ENCODE measurements at places on chromosomes 7 and 10. TPM values are rescaled to one million over a fixed set of nuclear protein-coding genes. Genes with fewer than 3 reads are reported as not detected.

LRRN3 gene
- not detected for polyA plus RNA-seq

UPK3B gene
- 2.2 TPM for polyA plus RNA-seq

AKR1C4 gene
- 2.2 TPM for polyA plus RNA-seq

UCN3 gene
- 5.8 TPM for polyA plus RNA-seq

TMEM273 gene
- polyA plus RNA-seq: 3.8 TPM

ZPBP gene
- polyA plus RNA-seq: not detected

CRTAC1 gene
- polyA plus RNA-seq: 0.75 TPM

HKDC1 gene
- 72.2 TPM for polyA plus RNA-seq

PIK3CG gene
- polyA plus RNA-seq: 2.3 TPM

ZNF212 gene
- 17.3 TPM for polyA plus RNA-seq

DNA sequence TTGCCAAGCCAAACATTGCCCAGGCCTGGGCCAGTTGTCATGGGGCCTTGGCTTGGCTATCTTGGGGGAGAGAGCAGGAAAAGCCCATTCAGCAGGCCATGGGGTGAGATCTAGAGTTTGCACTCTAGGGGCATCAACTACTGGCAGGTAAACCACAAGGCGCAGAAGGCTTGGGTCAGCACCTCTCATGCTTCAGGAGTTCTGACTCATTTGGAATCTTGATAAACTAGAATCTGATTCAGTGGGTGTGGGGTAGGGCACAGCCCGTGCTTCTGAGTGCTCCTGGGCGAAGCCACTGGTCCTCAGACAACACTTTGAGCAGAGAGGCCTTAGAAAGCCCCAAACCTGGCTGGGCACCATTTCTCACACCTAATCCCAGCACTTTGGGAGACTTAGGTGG, 81.1 kb downstream of the RGS10 start:
- DNase-seq: no peak

DNA sequence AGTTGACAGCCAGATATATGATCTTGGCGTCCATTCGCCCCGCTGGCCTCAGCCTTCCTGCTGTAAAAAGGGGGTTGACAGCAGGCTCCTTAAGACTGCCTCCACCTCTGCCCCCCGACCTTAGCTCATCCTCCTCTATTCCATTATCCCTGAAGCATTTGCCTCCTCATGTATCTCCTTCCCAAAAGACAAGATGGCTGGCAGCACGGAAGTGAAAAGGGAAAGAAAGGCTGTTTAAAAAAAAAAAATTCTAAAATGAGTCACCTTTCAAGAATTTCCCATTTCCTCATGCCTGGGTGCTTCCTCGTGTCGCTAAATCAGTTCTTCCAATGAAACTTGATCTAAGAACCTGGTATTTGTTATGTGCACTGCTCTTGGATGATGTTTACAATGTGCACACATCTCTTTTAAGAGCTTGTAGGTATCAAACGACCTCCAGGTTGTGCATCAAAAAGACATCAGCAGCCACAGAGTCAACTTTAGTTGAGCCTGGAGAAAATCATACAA, 1.7 kb downstream of the SCRN1 start:
- no peak for DNase-seq

GRCh38 chr10:13880760-13881159, 294.0 kb downstream of the PRPF18 start:
- no peak for DNase-seq

DNA sequence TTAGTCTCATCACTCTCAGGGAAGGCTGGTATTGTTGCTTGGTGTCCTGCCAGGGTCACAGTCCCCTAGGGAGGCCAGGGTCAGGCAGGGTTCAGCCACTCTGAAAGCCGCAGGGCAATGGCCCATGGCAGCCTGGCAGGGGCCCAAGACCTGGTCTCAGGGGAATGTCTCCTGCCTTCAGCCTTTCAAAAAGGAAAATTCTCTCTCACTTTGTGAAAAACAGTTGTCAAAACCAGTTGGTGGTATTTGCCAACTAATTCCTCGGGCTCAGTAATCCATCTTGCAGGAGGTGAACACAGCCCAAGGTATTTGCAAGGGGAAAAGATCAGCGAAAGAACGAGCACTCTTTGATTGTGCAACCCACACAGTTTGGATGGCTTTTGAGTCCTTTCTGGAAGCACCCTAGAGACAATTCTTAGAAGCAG, 101.5 kb downstream of the JCAD start:
- DNase-seq: no peak

- no peak for DNase-seq
Observed at GRCh38 chr7:156533420-156533819, 107.2 kb upstream of the RNF32 start.

DNA sequence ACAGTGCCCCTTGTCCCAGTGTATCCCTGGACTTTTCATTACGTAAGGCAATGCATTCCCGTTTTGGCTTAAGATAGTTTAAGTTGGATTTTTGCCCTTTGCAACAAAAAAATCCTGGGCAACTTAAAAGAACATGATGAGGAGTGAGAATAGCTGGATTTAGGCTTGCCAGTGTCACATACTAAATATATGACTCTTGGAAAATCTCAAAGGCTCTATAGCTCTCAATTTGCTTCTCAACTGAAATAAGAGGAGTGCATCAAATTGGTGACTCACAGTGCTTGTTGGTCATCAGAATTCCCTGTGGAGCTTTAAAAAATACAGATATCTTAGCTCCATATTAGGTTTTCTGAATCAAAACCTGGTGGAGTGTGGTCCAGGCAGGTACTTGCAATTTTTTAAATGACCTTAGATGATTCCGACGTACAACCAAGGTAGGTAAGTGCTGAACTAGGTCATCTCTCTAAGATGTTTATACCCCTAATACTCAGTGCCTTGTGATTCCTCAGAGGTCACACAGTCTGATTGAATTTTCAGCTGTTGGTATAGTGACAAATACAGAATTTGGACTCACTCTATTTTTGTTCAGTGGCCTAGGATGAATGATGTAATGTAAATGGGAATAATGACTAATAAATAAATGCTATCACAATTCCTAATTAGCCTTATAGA, 33.9 kb upstream of the ORC5 start:
- DNase-seq: no peak

DNA sequence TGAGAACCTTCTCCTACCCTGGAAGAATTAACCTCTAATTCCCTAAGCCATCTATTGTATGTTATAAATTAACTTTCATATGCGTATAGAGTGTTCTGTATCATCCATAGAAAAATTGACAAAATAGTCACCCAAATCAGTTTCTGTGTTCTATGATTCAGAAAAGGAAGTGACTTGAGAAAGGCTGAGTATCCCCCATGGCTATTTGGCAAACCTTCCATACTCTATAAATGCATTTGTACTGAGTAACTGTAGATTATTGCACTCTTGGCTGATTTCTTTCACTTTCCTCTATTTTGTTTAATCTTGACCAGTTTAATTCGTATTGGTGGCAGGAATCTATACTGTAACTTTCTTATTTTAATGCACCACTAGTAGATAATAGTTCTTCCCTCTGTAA, 182.2 kb downstream of the HTR7 start:
- no peak for DNase-seq

DNA sequence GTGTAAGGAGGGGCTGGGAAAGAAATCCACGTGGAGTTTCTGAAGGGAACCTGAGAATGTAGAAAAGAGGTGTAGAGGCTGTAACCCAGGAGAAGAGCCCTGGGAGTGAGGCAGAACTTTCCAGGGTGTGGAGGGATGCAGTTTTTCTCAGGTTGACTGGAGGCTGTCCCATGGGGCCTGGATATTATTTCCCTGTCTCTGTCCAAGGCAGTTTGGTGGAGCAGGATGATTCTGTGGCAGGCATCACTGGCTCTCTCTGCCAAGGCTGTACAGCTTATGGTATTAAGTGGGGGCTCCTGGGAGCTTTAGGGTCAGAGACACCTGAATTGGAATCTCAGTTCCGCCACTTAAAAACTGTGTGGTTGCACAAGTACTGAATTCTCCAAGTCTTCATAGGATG, 81.6 kb downstream of the CHN2 start:
- no peak for DNase-seq

DNA sequence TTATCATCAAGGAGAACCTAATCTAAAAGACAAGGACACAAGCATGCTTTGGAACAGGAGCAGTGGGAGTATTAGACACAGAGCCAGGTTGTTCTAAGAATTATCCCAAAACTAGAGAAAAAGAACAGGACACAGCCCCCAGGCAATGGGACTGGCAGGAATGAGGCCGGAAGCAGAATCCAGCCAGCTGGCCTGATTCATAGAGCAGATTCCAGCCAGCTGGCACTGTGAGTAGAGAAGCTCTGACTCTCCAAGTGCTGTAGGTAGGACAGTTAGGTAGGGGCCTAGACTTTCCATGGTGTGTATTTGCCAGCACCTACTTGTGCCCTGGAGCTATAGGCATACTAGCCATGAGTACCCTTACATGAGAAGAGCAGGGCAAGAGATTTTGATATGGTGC, 13.3 kb upstream of the RAB18 start:
- no peak for DNase-seq

GRCh38 chr7:54360075-54360840, 181.9 kb upstream of the VSTM2A start:
- DNase-seq: no peak

DNA sequence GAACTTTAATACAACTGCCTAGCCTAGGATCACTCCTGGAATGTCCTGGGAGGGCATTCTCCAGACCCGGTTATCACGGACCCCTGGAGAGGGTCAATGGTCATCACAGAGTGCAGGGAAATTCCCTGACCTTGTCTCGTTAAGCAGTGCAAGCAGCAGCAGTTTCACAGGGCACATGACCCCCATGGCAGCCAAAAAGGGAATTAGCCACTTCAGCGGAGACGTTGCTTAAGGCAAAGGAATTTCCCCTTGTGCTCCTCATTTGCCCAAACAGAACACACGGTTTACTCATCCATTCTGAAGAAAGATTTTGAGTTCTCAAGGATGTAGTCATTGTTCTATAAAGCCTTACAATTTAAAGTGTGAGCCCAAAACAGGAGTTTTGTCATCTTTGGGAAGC, 260.3 kb downstream of the SNX13 start:
- no peak for DNase-seq

DNA sequence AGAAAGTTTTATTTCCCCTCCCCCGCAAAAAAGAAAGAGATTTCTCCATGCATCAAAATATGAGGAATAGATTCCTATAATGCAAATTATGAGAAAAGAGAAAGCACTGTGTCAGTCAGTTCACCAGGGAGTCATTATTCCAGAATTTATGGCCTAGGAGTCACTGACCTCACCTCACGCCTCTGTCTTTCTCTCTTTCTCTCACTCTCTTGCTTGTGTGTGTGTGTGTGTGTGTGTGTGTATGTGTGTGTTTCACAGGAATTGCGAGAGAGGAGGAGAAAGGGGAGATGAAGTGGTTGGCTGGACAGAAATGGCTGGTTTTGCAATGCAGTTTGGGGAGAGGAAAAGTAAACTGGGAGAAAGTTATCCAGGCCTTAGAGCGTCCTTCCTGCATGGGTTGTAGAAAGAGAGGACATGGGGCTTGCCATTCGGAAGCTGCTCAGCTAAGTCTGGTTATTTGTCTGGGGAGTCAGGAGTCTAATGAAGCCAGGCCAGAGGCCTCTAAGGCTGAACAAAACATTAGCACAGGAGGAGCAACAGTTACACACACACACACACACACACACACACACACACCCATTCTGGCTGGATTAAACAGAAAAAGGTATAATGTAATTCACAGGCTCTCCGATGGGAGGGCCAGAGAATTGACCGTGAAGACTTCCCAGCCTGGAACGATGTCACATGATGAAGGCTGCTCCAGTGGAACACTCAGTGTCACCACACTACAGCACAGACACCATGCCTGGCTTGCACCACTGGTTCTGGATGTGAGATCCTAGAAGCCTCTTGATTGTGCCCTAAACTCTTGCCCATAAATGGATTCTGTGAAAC, 12.8 kb upstream of the FFAR4 start:
- peak; percentile 32 for DNase-seq

DNA sequence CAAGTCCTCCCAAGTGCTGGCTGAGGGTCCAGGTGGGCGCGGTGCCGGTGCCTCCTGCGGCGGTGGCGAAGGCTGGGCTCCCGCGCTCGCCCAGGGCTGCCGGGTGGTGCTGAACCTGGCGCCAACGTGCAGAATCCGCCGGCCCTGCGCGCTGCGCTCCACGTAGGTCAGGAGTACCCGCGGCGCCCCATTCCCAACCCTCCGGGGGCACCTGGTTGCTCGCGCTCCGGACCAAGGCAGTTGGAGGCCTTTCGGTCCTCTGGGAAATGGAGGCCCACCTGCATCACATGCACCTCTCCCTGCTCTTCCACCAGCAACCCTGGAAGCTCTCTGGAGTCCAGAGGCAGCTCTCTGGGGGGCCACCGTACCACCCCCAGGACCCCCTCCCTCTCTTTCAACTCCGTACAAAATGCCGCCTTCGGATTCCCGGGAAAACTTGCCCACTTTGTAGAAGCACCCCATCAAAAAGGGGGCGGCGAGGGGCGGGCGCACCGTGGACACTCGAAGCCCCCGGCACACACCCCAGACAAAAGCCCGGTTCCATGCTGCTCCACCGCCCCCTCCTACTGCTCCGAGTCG, 745 bp downstream of the SLC16A9 start:
- no peak for DNase-seq

DNA sequence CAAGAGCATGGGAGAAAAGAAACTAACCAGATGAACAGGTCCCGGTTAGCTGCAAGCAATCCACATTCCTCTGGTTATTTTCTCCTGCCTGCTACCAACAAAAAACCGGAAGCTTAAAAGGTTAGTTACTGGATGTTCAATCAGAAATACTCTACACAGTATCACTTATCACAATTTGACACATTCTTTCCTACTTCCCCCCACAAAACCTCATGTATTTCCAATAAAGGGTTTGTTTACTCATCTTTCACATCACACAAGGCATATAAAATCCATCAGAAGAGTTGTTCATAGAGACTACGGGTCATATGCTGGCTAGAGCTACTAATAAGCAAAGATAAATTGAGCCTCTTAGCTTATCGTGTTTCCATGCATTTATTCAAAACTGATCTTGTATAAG, 4.8 kb downstream of the SLC25A28 start:
- no peak for DNase-seq
